GM12864 (cell line): ENCODE measurements at places on chromosomes 1 and 21.

DNA sequence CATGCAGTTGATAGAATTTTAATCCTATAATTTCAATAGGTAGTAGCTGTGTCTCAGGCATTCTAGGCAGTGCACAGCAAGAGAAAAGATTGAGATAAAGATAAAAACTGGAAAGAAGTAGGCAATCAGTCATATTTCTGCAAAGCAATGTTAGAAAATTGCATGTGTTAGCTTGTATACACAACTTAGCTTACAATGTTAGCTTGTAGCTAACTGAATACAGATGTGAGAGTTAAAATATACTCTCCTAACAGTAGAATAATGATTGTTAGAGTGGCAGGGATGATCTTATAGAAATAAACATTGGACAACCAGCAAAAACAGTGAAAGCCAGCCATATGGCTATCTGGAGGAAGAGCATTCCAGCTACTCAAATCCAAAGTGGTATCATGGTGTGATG is 29.0 kb downstream of the PTPRC start:
- no peak for DNase-seq

DNA sequence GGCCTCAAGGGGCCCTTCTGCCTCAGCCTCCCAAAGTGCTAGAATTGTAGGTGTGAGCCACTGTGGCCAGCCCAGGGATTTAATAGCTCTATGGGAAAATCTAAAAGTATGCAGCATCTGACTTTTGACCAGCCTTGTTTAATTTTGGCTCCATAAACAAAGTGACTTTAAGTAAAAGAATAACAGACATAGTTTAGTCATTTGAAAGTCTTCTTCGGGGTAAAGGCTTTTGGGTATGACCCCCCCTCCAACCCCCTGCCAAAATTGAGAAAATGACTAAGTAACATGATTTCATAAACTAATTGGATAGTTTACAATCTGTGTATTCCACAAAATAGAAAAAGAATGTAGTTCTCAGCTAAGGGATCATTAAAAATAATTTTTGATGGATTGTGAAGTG is 17.0 kb downstream of the GPBP1L1 start:
- DNase-seq, result no peak

- no peak for DNase-seq
These were observed 111.3 kb downstream of the TGFBR3 start for GRCh38 chr1:91774520-91775203.

GRCh38 chr1:228838717-228839500 is 103.6 kb downstream of the RHOU start:
- DNase-seq, result no peak

DNA sequence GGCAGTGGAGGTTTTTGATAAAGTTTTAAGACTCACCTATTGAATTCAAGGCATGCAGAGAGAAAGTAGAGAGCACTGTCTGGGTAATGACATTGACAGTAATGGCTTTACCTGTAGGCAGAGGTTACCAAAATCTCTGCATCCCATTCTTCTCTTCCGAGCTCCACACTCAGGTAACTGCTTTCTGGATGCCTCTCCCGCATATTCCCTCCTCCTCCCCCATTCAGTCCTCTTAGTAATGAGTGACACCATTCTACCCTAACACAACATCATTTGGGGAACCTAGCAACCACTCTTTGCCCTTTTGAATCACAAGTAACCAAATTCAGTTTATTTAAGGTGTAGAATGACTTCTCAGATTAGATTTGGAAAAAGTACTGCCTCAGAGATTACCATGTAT is 56.5 kb downstream of the DYRK1A start:
- DNase-seq, result no peak

- DNase-seq, result no peak
These were observed 6.8 kb downstream of the FUBP1 start for GRCh38 chr1:77972080-77972479.

GRCh38 chr1:234627009-234627950 is 17.3 kb upstream of the IRF2BP2 start:
- DNase-seq, result no peak

DNA sequence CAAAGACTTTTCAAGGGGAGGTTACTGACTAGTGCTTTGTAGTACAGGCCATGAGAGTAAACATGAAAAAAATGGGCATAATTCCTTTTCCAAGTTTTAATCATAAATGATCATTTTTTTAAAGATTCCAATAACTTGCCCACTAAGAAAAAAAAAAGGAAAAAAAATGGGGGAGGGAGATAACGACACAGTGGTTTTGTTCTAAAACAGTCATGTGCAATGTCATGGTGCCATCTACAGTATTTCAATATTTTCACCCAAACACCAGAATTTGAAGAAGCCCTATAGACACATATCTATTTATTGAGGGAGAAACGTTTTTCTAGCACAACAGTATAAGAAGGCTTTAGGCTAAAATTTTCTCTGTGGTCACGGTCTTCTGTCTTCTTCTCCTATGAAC is 250.2 kb downstream of the LTN1 start:
- DNase-seq, result no peak

DNA sequence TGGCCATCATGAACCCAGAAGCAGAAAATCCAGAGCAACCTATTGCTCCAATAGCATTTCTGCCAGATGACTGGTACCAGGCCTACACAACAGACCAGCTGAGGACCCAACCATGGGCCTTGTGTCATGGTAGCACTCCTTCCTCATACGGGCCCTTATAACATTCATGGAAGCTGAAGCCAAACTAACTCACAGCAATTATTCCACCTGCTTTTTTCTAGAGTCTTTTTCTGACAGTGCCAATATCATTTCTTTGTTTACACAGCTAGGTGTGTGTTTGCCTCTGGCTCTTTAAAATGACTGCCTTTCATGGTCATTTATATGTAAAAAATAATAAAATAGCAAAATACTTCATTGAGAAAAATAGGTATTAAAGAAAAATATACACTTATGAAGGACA is 3.9 kb upstream of the WDR64 start:
- DNase-seq, result no peak

DNA sequence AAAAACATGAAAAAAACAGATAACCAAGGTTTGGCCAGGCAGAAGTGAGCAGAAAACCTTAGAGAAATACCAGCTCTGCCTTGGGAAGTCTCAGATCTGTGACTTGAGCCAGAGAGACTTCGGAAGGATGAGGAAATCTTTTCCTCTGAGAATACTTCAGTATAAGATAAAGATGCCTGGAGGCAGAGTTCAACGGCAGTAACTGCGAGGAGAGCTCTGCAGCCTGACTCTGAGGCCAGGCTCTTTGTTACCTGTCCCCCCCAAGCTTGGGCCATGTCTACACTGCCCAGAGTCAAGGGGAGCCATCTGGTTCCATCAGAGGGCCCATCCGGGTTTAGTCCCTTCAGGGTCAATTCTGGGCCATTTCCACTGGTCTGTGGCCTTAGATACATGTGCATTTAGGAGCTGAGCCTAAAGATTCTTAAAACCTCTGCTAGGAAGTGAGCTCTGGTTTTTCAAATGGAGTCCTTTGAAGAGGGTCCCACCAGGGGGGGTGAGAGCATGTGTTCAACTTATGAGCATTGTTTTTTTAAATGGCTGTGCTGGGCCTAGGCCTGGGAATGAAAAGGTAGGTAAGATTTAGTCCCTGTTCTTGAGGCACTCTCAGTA is 8.7 kb downstream of the KIRREL1 start:
- no peak for DNase-seq

GRCh38 chr1:245263529-245264095 is 108.8 kb downstream of the KIF26B start:
- DNase-seq, result no peak

GRCh38 chr1:70066711-70067110 is 138.7 kb downstream of the LRRC40 start:
- no peak for DNase-seq

- DNase-seq, result no peak
These were observed 33.4 kb downstream of the HMCN1 start for GRCh38 chr1:185767508-185768120.

DNA sequence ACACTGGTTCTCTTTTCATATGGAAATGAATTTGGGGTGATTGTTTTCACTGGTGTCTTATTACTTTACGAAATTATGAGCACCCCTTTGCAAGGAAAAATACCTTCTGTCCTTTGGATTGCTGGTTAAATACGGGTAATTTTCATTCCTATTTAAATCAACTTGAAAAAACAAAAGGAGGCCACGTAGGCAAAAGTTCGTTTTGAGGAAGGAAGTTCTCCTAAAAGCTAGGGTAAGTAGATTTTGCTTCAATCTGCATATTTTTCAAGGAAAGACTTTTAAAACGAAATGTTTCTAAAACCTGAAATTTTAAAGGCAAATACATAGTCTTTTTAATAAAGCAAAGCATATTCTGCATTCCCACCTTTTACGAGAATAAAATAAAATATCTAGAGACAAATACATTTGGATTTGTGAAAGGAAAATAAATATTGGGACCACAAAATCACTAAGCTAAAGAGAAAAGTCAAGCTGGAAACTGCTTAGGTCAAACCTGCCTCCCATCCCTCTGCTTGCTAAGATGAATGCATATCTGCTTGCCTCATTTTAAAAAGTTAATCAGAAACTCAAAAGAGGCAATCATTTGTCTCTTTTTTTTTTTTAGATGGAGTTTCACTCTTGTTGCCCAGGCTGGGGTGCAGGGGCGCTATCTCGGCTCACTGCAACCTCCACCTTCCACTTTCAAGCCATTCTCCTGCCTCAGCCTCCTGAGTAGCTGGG is 70.9 kb upstream of the ETS2 start:
- DNase-seq, result no peak

DNA sequence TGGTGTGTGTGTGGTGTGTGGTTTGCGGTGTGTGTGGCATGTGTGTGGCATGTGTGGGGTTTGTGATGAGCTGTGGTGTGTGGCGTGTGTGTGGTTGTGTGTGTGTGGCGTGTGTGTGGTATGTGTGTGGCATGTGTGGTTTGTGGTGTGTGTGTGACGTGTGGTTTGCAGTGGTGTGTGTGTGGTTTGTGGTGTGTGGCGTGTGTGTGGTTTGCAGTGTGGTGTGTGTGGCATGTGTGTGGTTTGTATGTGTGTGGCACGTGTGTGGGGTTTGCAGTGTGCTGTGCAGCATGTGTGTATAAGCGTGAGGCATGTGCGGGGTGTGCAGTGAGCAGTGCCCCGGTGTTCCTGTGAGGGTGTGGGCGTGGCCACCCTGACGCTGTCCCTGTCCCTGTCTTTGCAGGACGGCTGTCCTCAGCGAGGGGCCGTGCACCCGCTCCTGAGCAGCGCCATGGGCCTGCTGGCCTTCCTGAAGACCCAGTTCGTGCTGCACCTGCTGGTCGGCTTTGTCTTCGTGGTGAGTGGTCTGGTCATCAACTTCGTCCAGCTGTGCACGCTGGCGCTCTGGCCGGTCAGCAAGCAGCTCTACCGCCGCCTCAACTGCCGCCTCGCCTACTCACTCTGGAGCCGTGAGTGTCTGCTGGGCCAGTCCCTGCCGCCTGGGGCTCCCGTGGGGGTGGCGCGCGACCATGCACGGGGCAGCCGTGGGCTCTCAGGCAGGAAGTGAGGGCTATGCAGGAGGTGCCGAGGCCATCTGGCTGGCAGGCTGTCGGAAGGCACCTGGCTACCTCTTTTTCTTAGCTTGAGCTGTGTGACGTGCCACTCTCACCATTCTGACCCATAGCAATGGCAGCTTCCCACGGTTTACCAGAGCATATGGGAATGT is 52.6 kb upstream of the TRAPPC10 start:
- no peak for DNase-seq

DNA sequence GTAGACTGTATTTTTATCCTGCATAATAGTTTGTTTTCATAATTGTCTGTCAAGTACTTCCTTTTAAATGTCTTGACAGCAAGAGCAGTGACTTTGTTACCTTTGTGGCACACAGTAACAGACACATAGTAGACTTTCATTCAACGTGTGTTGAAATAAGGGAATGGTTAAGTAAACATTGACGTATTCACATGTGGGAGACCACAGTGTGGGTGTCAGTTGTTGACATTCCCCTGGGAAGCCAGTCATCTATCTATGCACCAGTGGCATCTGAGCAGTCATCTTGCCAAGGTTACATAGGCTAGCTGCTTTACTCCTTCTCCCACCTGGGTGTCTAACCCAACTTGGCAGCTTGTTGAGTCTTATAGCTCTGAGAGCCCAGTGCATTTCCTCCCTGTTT is 1.4 kb upstream of the NUP133 start:
- no peak for DNase-seq

DNA sequence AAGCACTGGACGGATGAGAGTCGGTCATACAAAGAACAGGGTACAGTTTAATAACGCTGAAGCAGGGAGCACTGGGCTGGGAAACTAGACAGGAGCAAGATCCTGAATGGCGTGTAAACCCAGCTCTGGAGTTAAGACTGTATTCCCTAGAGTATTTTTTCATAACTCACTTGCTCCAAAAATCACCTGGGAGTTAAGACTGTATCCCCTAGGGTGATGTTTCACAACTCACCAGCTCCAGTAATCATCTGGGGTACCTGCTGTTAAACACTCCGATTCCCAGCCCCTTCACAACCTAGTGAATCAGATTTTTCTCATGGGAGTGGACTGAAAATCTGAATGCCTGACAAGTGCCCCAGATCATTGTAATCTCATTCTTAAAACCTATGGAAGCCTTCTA is 123.2 kb downstream of the MAB21L3 start:
- DNase-seq, result no peak

GRCh38 chr1:64505944-64506655 is 36.2 kb downstream of the CACHD1 start:
- DNase-seq, result no peak

GRCh38 chr1:244735404-244735803 is 82.5 kb downstream of the DESI2 start:
- DNase-seq, result no peak

GRCh38 chr1:160674415-160674814 is 27.6 kb upstream of the SLAMF1 start:
- DNase-seq, result no peak

DNA sequence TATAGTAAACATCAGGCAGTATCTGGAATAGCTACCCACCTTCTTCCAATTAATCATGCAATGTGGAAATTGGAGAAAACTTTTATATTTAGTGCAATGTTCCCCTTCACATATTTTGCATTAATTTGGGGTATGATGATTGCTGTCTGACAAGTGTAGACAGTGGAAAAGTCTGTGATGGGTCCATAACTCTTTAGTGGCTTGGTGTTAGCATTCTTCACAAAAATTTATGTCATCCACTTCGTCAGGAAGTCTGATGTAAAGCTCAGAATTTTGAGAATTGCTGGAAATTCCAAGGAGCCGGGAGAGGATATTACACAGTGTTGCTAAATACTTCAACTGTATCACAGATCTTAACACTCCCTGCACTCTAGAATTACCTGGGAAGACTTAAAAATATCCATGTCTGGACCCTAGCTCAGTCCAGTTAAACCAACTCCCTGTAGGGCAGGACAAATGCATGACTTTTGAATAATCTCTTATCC is 549.7 kb upstream of the PLXNA2 start:
- DNase-seq, result no peak

- DNase-seq, result no peak
These were observed 6.8 kb downstream of the TPRG1L start for GRCh38 chr1:3631320-3632260.

GRCh38 chr1:84997667-84998600 is 1.0 kb upstream of the MCOLN2 start:
- DNase-seq, result no peak

- DNase-seq, result no peak
These were observed 1.2 kb downstream of the SZRD1 start for GRCh38 chr1:16367968-16368890.

GRCh38 chr1:155178441-155179111 is 4.9 kb downstream of the TRIM46 start:
- no peak for DNase-seq

GRCh38 chr1:151175863-151176262 is at the start of gene TMOD4:
Gene TMOD4, minus strand, starts transcription at chr1:151175981. Its CDS starts 1,106 bp downstream, at chr1:151174875.
- DNase-seq, result no peak

- no peak for DNase-seq
These were observed 300.5 kb downstream of the BRINP2 start for GRCh38 chr1:177471244-177471643.

- no peak for DNase-seq
These were observed 319.1 kb downstream of the GPATCH2 start for GRCh38 chr1:217311766-217312165.

- DNase-seq, result no peak
These were observed 10.9 kb downstream of the YARS1 start for GRCh38 chr1:32806290-32806689.
